ENCODE measurements at places on chromosomes 16 and 17.

DNA sequence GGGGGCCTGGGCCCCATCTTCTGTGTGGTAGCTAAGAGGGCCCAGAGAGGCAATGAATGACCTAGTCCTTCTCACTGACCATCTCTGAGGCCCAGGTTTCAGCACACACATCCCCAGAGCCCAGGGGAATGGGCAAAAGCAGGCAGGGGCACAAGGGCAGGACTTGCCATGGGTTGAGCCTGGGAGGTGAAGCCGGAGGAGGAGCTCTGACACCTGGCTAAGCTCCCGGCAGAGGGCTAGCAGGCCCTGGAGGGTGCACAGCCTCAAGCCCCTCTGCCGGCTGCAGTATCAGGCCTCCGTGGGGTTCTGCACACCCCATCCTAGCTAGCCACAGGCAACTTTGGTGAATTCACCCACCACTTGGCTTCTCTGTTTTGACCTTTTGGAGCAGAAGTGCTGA, 5.3 kb downstream of the SRCIN1 start:
- DNase-seq = no peak

GRCh38 chr17:49498029-49498615, 3.0 kb downstream of the NGFR start:
- no peak for DNase-seq

DNA sequence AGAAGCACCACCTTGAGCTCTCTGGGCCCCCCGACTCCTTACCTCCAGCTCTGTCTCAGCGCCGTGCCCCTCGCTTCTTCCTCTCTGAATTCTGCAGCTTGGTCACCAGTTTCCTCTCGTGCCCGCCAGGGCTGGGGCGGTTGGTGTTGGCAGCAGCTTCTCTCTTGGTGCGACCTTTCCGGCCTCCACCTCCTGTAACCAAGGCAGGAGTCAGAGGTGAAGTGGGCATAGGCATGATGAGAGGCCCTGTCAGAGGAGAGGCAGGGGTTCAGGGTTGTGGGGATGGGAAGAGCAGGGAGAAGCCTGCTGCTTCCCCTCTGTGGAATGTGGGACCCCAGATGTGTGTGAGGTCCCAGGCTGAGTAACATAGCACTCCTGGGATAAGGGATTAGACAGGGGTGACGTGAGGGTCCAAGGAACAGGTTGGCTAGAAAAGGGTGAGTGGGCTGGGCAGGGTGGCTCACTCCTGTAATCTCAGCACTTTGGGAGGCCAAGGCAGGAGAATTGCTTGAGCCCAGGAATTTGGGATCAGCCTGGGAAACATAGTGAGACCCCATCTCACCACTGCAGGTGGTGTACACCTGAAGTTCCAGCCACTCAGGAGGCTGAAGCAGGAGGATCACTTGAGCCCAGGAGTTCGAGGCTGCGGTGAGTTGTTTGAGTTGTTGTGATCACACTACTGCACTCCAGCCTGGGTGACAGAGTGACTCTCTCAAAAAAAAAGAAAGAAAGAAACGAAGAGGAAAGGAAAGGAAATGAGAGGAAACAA, 626 bp downstream of the NUPR1 start:
- DNase-seq = no peak

- no peak for DNase-seq
These were observed 9.8 kb downstream of the SCGB1C2 start for GRCh38 chr17:146983-147761.

GRCh38 chr16:83701494-83701893, 106.3 kb upstream of the HSBP1 start:
- no peak for DNase-seq

DNA sequence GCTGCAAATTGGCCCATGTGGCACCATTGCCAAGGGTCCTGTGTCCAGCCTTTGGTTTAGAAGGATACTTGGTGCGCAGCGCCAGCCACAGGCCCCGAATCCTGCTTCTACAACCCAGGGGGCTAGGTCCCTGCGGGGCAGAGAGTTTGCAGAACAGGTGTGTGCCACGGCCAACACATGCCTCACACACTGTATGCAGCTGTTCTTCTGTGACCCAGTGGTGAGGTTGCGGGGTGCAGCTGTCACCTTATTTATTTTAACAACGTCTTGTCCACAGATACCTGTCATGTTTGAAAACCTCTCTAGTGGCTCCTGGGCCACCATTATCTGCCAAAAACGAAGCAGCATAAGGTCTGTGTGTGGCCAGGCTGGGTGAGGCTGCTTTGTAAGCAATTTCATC, 11.6 kb downstream of the CBFA2T3 start:
- DNase-seq = no peak

GRCh38 chr16:87830673-87831420, 38.5 kb downstream of the SLC7A5 start:
- no peak for DNase-seq

Data from hypothalamus (tissue), 51 donors.